NCI-H774 (cell line): ENCODE measurements at places on chromosomes 7 and 10.

DNA sequence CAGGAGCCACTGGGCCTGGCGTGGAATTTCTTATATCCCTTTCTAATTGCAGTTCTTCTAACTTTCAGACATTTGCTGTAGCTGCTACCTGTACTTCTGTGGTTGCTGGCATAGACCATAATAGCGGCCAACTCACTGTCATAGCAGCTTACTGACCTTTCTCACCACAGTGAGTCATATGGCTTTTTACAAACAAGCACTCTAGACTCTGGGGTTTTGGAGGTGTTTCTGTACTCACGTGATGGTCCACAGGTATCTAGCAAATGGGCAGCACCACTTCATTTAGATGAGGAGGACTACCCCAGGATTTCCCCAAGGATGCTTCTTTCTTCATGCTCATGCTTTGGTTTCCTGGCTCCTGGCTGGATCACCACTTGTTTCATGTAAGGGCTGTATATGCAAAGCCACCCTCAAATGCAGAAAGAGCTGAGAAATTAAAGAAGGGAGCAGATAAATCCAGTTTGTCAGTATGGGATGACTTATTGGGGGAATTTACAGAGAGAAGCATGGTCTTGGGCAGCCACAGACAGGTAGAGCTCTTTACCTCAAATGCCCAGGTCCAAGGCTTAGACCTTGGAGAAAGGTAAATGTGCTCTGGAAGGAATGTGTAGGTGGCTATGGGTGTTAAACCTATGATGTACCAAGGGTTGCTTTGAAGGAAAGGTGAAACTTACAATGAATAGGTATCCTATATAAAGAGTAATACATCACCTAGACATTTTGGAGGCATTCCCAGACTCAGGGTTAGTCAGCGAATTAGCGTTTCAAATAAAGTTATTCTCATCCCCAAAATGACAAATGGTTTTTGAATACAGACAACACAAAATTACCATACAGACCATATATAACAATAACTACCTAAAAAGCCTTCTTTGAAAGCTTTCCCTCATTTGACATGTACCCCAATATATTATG lies 15.9 kb upstream of the SLC25A16 start:
- no peak for DNase-seq

- DNase-seq = no peak
Measured at GRCh38 chr10:69468751-69469089, 17.5 kb downstream of the TSPAN15 start.

GRCh38 chr7:47526466-47526865 lies 55.4 kb downstream of the TNS3 start:
- DNase-seq = no peak

- DNase-seq = no peak
Measured at GRCh38 chr7:50849991-50850390, 67.3 kb upstream of the GRB10 start.

DNA sequence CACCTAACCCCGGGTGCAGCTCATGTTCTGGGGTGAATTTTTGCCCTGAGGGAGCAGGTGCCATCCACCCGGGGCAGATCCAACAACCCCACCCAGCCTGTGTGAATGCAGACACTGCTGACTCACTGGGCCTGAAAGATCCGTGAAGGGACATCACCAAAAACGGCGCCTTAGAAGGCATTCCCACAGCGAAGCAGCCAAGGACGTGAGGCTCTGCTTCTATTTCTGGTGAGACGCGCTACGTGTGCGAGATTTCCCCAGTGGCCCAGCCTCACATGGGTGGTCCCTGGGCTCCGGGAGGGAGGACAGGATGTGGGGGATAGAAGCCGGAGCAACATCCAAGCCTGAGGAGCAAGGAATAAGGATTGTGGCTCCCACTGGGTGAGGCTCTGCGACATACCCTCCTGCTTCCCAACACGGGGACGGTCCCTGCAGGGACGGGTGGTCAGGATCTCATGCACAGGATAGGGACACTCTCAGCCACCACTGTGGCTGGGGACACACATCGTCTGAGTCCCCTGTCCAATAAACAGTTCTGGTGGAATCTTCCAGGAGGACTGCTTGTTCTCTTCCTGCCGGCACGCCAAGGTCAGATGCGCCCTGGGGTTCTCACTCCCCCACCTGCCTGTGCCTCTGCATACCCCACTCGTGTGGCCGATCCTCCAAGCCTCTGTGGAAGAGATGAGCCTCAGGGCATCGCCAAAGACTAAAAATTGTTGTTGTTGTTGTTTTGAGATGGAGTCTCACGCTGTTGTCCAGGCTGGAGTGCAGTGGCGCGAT lies 70.2 kb downstream of the ZRANB1 start:
- DNase-seq = no peak

GRCh38 chr7:25834050-25834449 lies 317.9 kb upstream of the NFE2L3 start:
- DNase-seq = no peak

DNA sequence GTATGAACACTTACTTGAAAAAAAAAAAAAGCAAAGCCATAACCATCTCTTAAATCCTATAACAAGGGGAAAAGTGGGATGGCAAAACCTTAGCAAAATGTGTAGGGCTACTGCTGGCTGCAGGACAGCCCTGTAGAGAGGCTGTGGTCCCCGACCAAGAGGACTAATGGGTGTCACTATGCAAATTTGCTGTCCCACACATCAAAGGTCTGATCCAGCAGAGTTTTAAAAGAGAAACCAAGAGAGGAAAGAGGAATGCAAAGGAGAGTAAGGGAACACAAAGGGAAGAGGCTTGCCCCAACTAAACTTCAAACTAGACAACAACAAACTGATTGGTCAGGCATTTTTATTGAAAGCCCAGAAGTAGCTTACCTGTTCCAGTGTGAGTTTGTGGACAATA lies 3.1 kb upstream of the ZNRF2 start:
- no peak for DNase-seq

DNA sequence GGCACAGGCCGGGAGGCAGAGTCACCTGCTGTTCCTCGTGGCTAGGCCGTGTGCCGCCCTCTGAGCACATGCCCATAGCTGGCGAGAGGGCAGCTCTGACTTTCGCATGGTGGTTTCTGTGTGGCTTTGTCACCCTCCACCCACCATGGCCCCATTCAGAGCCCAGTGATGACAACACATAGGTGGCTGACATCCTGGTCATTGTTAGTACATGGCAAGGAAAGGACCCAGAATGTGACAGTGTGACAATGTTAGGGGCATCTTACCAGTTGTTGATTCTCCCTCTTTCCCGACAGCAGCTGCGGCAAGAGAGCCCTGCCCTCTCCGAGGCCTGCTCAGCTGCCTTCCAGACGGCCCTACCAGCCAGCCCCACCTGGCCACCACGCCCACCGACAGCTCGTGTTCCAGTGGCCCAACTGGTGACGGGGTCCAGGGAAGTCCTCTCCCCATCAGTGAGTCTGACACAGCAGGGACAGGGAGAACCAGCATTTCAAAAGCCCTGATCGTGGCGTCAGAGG lies 52.2 kb downstream of the ZNF467 start:
- DNase-seq = no peak

GRCh38 chr7:48904975-48905374 lies 19.4 kb upstream of the CDC14C start:
- no peak for DNase-seq

- DNase-seq = no peak
Measured at GRCh38 chr10:113360870-113361269, 192.0 kb upstream of the HABP2 start.
